ENCODE measurements at places on chromosomes 3 and 15.

DNA sequence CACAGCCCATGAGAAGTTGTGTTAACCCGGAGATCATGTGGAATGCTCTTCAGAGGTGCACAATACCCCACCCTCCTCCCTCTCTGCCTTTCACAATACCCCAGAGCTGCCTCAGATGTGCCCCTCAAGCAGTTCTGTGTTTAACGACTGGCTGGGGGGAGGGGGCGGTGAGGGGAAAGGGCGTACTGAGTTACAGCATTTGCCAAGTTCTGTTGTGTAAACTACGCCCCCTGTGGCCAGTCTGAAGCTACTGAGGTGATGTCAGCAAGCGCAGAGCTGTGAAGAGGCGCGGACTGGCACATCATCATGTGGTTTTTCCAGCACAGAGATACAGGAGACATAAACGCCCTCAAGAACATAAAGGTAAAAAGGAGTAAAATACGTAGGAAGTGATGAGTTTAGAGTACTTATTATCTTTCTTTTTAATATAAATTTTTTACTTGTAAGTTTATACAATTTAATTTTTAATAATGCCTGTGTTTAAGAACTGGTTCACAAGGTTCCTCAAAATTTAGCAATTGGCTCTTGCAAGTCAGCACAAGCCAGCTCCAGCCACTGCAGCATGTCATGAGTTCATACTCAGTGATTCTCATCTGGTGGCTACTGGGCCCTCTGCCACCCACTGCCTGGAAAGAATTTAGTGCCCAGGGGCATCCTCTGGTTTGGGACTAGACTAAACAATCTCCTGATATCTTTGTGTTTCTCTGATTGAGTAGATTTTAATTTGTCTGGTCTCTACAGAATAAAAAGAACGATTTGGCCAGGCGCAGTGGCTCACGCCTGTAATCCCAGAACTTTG is 1.7 kb downstream of the EPB42 start:
- H3K4me1 ChIP-seq: no peaks in the 10 kb centered on the region
- no peaks in the 10 kb centered on the region for H3K36me3 ChIP-seq
- H3K27ac ChIP-seq: no peak overlapping the region
- DNase-seq: peak; percentile 43

- no peak for DNase-seq
- no peaks in the 10 kb centered on the region for H3K4me1 ChIP-seq
- H3K4me3 ChIP-seq: no peak overlapping the region
Observed at GRCh38 chr3:134180761-134181160, 69.9 kb downstream of the RYK start.

DNA sequence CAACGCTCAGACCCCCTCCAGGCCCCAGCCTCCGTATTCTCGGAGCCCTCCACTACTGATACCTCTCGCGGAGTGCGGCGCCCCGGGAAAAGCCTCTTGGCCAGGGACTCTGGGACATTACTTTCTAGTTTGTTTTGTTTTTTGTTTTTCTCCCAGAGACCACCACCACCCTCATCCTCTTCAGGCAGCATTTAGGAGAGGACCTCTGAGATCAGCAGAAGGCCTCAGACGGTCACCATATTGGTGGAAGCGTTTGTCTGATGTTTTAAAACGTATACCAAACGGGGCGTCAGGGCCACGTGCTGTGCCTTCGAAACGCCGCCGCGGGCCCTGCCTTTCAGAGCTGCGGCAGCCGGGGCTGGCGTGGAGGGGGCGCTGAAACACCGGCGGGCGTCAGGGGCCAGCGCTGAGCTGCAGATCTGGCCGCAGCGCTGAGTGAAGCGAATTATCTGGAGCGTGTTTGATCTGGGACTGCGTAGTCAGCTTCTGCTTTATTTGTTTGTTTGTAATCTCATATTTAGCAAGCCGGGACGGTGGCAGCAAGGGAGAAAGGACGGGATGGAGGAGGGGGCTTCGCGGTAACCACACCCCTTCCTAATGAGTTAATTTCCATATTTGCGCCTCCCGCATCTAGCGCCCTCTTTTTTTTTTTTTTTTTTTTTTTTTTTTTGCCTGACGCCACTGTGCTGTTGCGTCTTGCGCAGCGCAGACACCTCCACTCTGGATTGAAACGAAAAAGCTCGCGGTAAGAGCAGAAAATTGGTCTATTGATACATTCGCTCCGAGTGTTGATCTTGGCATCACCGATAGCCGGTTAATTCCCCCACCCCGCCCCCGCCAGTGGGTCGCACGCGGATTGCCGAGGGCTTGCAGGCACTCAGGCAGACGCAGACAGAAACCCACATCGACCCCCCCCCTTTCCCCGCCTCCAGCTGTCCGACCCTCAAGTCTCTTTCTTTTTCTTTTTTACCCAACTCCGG is 14.9 kb downstream of the SOX2 start:
- H3K4me3 ChIP-seq: peak overlapping the region; percentile 16
- no peak overlapping the region for H3K27ac ChIP-seq
- peaks cover 37% of the 10 kb centered on the region for H3K4me1 ChIP-seq
- no peaks in the 10 kb centered on the region for H3K27me3 ChIP-seq
- H3K36me3 ChIP-seq: no peaks in the 10 kb centered on the region

- peak; percentile 4 for DNase-seq
- no peaks in the 10 kb centered on the region for H3K27me3 ChIP-seq
- H3K27ac ChIP-seq: no peak overlapping the region
Observed at GRCh38 chr3:104388619-104389018, 978.1 kb upstream of the ALCAM start.

- H3K36me3 ChIP-seq: no peaks in the 10 kb centered on the region
- no peaks in the 10 kb centered on the region for H3K27me3 ChIP-seq
- H3K4me3 ChIP-seq: no peak overlapping the region
- no peaks in the 10 kb centered on the region for H3K4me1 ChIP-seq
- no peak overlapping the region for H3K27ac ChIP-seq
- DNase-seq: no peak
Observed at GRCh38 chr3:126415661-126416591, 21.2 kb downstream of the CFAP100 start.

DNA sequence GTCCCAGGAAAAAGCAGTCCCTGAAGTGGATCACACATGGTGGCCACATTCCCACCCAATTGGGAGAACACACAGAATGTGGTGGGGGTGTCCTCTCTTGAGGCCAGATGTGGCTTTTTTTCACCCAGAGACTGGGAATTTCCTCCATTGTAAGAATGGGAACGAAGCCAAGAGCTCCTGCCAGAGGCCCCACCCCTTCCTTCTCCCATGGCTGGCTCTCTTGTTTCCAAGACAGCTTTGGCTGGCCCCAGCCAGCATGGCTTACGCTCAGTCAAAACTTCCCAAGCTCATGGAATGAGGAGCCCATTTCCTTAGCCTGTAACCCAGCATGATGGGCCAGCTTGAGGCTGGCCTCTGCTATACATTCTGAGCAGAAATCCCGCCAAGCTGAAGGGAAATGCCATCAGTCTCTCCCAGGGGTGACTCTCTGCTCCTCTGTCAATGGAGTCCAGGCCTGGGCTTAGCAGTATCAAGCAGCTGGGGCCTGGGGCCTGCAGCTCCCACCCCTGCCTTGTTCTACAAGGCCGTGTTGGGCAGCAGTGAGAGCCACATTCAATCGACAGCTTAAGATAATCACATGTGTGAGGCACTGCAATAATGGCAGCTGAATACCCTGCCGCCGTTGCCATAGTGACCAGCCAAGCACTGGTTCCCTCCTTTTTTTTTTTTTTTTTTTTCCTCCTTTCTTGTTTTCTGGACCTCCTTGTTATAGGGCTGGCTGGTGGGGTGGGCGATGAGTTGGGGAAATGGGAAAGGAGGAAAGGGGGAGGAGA is 142.4 kb downstream of the EPHB1 start:
- H3K4me3 ChIP-seq: no peak overlapping the region
- no peaks in the 10 kb centered on the region for H3K36me3 ChIP-seq
- no peaks in the 10 kb centered on the region for H3K27me3 ChIP-seq
- no peak overlapping the region for H3K27ac ChIP-seq
- no peaks in the 10 kb centered on the region for H3K4me1 ChIP-seq

DNA sequence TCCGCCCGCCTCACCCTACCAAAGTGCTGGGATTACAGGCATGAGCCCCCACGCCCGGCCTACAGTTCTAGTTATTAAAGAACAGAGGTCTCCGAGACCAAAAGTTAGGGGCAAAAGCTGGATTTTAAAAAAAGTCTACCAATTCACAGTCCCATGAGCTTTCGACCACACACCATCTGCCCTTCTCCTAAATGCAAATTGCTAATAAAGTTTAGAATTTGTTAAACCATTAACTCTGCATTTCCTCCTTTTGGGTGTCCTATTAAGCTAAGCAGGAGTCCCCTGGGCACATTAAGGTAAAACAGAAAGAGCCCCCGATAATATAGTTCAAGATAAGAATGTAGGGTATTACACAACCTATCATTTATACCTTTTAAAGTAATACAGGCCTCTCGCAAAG is 322.7 kb downstream of the FOXP1 start:
- no peaks in the 10 kb centered on the region for H3K36me3 ChIP-seq
- H3K27ac ChIP-seq: no peak overlapping the region
- DNase-seq: no peak
- no peaks in the 10 kb centered on the region for H3K4me1 ChIP-seq

GRCh38 chr15:92159906-92160841 is 233.5 kb upstream of the ST8SIA2 start:
- no peaks in the 10 kb centered on the region for H3K4me1 ChIP-seq
- H3K27me3 ChIP-seq: no peaks in the 10 kb centered on the region
- no peak overlapping the region for H3K27ac ChIP-seq
- H3K4me3 ChIP-seq: no peak overlapping the region
- H3K36me3 ChIP-seq: no peaks in the 10 kb centered on the region
- DNase-seq: no peak

GRCh38 chr3:17905996-17906395 is 163.6 kb upstream of the TBC1D5 start:
- DNase-seq: no peak
- H3K27ac ChIP-seq: no peak overlapping the region
- H3K36me3 ChIP-seq: no peaks in the 10 kb centered on the region
- H3K4me3 ChIP-seq: no peak overlapping the region
- H3K4me1 ChIP-seq: no peaks in the 10 kb centered on the region

DNA sequence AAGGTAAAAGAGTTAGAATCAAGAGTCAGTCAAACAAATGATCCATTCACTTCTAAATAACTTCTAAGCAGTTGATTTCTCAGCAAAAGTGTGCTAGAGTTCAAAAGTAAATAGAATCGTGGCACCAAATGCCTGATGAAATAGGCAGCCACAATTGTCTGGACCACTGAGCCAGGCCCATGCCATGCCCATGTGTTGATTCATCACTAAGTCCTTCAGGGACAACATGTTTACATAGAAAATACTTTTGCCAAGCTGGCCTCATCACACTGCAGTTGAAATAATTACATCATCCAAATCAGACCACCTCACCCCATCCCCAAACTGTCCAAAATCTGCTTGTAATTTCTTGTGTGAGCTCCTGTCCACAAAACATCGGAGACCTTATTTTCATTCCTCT is 216.3 kb downstream of the IGSF11 start:
- no peak for DNase-seq
- H3K36me3 ChIP-seq: no peaks in the 10 kb centered on the region
- H3K4me3 ChIP-seq: no peak overlapping the region
- no peaks in the 10 kb centered on the region for H3K27me3 ChIP-seq

DNA sequence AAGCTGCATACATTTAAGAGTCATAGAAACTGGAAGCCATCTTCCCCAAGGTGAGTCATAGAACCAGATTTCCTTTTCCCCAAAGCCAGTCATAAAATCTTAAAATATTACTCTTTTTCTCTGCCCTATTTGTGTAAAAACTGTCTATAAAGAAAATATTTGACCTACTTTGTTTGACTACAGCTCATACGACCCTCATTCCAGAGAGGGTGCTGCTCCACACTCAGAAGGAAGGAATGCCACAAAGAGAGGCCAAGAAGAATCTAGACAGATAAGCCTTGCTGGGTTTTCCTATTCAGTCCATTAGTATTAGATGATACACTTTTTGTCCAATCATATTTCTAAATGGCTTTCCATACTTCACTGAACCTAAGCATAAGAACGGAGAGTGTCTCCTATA is 671.6 kb upstream of the SGO1 start:
- no peaks in the 10 kb centered on the region for H3K4me1 ChIP-seq
- H3K27ac ChIP-seq: no peak overlapping the region
- no peak overlapping the region for H3K4me3 ChIP-seq
- no peak for DNase-seq
- H3K27me3 ChIP-seq: no peaks in the 10 kb centered on the region

- DNase-seq: no peak
- no peaks in the 10 kb centered on the region for H3K4me1 ChIP-seq
- no peak overlapping the region for H3K4me3 ChIP-seq
- peaks cover 40% of the 10 kb centered on the region for H3K27me3 ChIP-seq
- no peaks in the 10 kb centered on the region for H3K36me3 ChIP-seq
- no peak overlapping the region for H3K27ac ChIP-seq
Observed at GRCh38 chr3:130430266-130430665, 84.8 kb downstream of the COL6A5 start.

DNA sequence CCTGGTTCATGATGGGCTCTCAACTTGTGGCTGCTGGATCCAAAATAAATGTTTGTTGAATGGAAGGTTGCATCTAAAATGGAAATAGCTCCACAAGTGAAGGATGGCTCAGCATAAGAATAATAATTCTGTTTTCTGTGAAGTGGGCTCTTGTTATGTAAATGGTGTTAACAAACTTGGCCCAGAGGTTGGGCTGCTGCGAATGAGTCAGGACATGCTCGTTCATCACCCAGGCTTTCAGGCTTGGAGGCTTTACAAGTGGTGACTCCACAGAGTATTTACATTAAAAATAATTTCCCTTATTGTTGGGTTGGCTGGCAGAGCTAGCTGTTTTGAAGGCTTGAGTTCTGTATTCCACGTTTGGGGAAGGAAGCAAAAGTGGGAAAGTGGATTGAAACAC is 60.5 kb downstream of the ITGB5 start:
- no peak overlapping the region for H3K4me3 ChIP-seq
- H3K27me3 ChIP-seq: no peaks in the 10 kb centered on the region
- H3K27ac ChIP-seq: peak overlapping the region; percentile 17
- peaks cover 9% of the 10 kb centered on the region for H3K36me3 ChIP-seq
- peak; percentile 32 for DNase-seq

- peak overlapping the region; percentile 38 for H3K27ac ChIP-seq
- H3K4me1 ChIP-seq: peaks cover 9% of the 10 kb centered on the region
- DNase-seq: peak; percentile 63
Observed at GRCh38 chr15:82832601-82833361, 23.4 kb downstream of the WHAMM start.

GRCh38 chr3:69433121-69433968 is 47.5 kb upstream of the FRMD4B start:
- H3K4me1 ChIP-seq: peaks cover 8% of the 10 kb centered on the region
- DNase-seq: no peak
- no peaks in the 10 kb centered on the region for H3K36me3 ChIP-seq
- H3K27ac ChIP-seq: no peak overlapping the region
- no peaks in the 10 kb centered on the region for H3K27me3 ChIP-seq
- H3K4me3 ChIP-seq: no peak overlapping the region

DNA sequence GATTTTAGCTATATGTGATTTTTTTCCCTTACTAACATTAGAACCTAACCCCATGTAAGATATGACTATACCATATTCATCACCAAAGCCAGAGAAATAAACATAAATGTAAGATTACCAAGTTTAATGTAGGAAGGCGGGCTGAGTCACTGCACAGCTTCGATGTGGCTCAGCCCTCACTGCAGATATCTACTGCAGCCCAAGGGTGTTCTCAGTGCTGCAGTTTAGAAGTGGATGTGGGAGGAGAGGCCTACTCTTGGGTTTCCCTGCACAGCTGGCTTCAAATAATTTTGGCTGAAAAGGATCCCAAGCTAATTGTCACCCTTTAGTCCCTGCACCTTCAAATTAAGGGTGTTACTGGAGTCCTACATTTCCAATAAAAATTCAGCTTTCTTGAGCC is 9.3 kb downstream of the ARPP19 start:
- no peak for DNase-seq
- H3K4me1 ChIP-seq: peaks cover 3% of the 10 kb centered on the region
- H3K27me3 ChIP-seq: no peaks in the 10 kb centered on the region
- H3K36me3 ChIP-seq: peaks cover 37% of the 10 kb centered on the region
- no peak overlapping the region for H3K27ac ChIP-seq

GRCh38 chr3:126378341-126378751 is 16.4 kb upstream of the CFAP100 start:
- no peak for DNase-seq
- H3K4me3 ChIP-seq: no peak overlapping the region
- H3K27ac ChIP-seq: no peak overlapping the region
- no peaks in the 10 kb centered on the region for H3K27me3 ChIP-seq
- H3K4me1 ChIP-seq: peaks cover 13% of the 10 kb centered on the region
